ENCODE measurements at places on chromosomes 6 and 20.

DNA sequence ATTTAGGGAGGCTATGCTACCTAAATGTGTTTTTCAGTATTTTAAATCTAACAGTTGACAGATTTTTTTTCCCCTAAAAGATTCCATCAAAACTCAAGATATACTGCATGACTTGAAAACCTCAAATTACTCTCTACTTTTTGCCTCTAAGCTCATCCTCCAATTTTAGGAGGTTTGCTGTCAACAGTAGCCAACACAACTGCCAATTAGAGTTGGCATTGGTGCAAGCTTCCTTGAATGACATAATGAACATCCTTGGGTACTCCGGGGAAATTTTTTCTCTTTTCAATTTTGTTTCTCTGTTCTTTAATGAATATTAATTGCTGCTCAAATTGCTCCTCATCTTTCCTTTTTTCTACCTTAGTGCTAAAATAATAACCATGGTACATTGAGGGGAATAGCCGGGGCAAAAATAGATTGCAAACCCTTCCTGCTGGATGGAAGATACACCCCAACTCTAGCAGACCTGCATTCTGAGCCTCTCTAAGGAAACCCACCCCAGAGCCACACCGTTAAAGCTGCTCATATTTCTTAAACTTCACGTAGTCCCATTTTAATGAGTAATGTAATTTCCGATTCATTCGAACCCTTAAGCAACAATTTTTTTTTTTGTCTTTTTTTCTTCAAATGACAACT lies 34.3 kb downstream of the SLC22A23 start:
- DNase-seq = no peak

DNA sequence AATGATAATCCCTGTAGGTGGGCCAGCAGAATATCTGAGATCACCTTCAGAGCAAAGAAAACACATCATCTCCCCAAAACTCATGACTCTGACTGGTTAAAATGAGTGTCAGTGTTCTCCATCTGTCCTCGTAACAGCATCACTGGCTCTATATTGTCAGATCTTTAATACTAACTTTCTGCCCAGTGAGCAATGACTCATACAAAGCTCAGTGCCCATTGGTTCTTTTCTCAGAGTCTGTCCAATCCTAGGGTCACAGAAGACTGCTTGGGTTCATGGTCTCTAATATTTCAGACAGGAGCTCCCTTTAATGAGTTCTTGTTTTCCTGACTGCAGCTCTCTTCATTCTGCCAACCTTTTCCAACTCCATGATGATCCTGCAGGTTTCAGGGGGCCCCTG lies 36.4 kb downstream of the HLA-DPB1 start:
- peak; percentile 5 for DNase-seq

- no peak for DNase-seq
Observed at GRCh38 chr6:70956451-70957283, at the start of gene B3GAT2. B3GAT2 (minus strand) TSS chr6:70957060; CDS start chr6:70956429, 631 bp downstream.

GRCh38 chr6:170297576-170298330 lies 6.9 kb upstream of the DLL1 start:
- no peak for DNase-seq

GRCh38 chr6:94446120-94446519 lies 1026.8 kb upstream of the EPHA7 start:
- DNase-seq = no peak

DNA sequence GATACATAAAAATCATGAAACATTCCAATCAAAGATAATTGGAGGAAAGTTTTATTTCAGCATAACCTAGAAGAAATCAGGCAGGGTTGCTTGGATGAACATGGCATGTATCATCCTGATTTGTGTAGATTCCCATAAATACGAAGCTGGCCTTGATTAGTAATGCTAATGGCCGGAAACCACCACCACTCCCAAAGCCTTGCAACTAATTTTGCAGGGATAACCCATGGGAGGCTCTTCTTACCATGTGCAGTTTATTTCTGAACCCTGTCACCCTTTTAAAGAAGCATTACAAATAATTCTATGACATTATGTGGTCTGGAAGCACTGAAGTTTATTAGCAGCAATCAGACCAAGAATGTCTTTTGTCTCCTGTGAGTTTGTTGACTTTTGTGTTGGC lies 80.8 kb downstream of the AIG1 start:
- DNase-seq = peak; percentile 84

DNA sequence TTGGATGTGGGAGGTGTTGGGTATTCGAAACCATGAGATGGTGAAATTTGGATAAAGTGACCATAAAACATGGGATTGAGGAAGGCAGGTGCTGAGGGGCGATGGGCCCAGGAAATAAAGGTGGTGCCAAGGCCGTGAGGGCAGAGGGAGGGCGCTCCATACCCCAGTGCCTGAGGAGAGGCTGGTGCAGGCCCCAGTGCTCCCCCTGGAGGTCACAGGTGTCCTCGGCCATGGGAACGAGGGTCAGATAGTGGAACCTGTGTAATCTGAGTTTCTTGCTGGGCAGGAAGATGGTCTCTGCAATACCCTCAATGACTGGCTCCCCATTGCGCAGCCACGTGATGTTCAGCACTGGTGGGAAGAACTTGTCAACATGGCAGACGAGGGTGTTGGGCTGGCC lies 16.2 kb downstream of the HLA-DPB1 start:
- no peak for DNase-seq

DNA sequence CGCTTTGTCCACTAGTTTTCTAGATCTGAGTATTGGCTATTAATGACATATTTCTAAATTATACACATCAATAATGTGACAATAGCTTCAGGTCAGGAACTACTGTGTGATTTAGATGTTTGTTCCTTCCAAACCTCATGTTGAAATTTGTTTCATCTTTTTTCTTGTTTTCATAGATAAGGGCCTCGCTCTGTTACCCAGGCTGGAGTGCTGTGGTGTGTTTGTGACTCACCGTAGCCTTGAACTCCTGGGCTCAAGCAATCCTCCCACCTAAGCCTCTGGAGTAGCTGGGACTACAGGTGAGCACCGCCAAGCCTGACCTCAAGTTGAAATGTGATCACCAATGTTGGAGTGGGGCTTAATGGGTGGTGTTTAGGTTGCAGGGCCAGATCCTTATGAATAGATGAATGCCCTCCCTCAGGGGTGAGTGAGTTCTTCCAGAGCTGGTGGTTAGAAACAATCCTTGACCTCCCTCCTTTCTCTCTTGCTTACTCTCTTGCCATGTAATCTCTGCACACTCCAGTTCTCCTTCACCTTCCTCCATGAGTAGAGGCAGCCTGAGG lies 5.9 kb upstream of the NQO2 start:
- no peak for DNase-seq

- DNase-seq = no peak
Observed at GRCh38 chr20:62423326-62423706, 4.0 kb downstream of the RBBP8NL start.

DNA sequence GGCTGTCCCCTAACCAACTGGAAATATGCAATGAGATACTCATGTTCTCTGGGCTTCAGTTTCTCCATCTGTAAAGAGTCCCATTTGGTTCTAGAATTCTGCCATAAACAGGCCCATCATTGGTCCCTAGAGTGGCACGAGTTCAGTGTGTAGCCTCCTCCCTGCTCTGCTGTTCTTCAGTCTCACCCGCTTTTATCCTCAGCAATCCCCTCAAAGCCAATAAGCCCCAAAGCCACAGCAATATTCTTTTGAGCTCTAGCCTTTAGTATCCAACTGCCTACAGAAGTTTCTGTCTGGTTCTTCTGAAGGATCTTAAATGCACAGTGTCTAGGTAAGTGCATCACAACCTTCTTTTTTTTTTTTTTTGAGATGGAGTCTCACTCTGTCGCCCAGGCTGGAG lies 9.8 kb upstream of the MRPS18A start:
- no peak for DNase-seq

GRCh38 chr20:18637224-18637623 lies 49.4 kb downstream of the DTD1 start:
- peak; percentile 28 for DNase-seq

GRCh38 chr20:37200926-37201826 lies 21.8 kb upstream of the MROH8 start:
- DNase-seq = no peak

GRCh38 chr6:46044881-46045617 lies 29.4 kb upstream of the CLIC5 start:
- DNase-seq = peak; percentile 31

DNA sequence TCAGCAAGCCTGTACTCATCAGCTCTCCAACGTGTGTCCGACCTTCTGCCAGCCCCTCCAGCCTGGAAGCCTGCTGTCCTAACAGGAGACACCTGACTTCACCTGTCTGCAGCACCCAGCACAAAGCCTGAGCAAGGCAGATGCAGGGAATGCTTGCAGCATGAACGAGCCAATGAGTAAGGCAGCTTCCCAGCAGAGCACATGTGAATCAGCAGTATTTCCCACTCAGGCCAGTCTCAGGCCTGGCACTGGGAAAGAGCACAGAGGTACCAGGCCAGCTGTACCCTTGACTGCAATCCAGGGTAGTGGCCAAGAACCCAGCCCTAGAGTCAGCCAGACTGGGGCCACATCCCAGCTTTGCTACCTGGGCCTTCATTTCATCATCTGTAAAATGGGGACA lies 120.8 kb downstream of the MAFB start:
- DNase-seq = no peak

DNA sequence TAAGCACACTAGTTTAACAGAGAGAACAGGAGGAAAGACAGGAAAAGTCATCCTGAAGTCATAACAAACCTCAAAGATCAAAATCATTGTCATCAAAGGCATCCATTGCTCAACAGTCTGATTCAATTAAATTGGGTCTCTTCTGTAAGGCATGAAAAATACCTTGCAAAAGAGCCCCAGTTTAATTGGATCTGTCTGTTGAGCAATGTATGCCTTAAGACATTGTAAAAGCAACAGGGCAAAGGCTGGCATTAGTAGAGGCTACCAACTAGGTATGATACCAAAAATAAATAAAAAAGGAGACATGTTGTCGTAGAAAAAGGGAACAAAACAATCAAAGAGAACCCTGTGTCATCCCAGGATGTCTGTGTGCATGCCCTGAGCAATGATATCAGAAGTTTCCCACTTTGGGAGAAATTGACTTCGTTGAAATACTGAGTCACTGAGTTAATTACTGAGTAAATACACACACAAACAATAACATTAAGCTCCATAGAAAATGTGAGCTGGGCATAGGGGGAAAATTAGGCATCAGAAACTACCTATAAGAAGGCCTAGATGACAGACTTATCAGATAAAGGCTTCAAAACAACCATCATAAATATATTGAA lies 1013.8 kb upstream of the CITED2 start:
- no peak for DNase-seq

- no peak for DNase-seq
Observed at GRCh38 chr20:6768228-6769140, 998 bp downstream of the BMP2 start.

DNA sequence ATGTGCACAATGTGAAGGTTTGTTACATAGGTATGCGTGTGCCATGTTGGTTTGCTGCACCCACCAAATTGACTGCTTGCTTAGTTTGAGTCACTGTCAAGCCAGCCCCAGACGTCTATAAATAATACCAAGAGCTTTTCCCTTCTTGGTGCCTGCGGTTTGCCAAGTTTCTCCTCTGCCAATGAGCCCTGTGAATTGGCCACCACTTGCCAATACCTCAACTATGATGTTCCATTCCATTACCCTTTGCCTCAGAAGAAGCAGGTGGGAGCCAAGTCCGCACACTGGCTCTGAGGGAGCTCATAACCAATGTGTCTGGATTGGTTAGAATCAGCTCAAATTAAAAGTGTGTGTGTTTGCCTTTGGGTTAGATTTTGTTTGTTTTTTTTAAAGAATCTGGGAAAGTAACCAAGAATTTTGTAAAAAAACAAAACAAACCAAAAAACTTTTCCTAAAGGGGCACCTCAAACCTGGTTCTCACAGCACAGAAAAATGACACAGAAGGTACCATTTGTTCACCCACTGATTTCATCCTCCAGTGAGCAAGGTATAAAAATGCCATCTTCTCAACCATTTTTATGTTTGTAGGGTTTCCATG lies 244.7 kb upstream of the PRND start:
- no peak for DNase-seq

GRCh38 chr6:158868890-158869825 lies 50.0 kb upstream of the EZR start:
- DNase-seq = no peak
